Stimulated activated CD4-positive, alpha-beta T cell treated with anti-CD3 and anti-CD28 coated beads, Interleukin-15, amount 100 ng/mL, for 24 hours (primary cell): ENCODE measurements at places on chromosomes 7 and 10.

DNA sequence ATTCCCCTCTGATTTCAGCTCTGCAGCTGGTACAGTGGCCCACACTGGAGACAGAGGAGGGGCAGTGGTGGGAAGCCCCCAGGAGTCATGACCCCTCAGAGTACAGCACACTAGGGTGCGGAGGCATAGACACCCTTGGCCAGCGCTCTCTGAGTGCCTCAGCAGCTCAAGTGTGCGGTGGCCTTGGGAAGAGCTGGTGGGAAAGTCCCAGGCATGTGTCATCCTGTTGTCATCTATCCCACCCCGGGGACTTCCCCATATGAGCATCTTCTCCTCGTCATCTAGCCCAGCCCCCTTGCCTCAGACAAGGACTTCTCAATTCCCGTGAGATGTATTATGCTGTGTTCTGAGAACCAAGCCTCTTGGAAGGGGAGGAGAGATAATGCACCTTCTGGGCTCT lies 15.6 kb upstream of the PPIF start:
- peak; percentile 92 for DNase-seq

DNA sequence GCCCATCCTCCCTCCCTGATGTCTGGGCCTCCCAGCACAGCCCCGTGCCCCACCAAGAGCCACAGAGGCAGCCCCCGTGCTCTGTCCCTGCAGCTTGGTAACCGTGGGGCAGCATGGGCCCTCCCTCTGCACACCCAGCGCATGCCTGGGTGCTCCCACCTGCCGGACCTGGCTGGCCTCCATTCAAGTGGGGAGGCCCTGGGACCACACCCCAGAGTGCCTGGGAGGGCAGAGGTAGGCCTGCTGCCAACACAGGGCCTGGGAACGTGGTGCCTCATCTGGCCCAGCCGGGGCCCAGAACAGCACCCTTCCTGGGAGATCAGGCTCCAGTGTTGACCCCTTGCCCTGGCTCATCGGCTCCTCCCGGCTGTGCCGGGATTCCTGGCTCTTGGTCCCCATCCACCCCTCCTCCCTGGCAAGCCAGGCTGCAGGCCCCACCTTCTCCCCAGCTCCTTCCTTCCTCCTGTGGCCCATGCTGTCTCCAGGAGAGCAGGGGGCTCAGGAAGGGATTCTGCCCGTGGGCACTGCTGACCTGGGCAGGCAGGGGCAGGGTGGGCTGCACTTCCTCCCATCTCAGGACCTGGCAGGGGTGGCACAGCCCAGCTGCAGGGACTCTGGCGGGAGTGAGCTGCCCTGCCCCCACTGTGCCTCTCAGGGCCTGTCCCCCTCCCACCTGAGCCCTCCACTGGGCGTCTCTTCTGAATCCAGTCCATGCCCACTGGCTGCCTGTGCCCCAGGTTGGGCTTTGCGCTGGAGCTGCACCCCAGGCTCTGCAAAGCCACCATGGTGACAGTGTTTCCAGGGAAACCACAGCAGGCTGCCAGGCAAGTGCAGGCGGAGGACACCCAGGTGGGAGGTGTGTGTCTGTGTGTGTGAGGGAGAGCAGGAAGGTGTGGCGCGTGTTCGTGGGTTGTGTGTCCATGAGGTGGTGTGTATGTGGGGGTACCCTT lies 32.6 kb downstream of the PWWP2B start:
- DNase-seq = no peak

DNA sequence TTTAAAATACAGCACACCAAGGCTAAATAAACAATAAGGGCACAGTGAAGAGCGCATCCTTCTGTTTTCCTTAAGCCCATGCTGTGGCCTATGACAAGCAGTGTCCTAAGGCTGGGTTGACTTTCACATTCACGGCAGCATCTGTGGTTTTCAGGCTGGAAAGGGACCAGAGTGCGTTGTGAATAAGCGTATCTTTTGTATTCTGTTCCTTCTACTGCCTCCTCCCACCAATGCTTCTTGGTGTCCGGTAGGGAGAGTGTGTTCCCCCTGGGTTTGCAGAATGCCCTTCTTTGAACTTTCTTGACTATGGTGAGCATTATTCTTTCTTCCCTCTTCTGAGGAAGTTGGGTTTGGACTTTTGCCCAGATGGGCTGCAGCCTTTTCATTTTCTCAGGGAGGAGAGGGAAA lies 73.6 kb downstream of the ABCA13 start:
- DNase-seq = no peak

GRCh38 chr7:30142710-30143109 lies 7.9 kb downstream of the MTURN start:
- DNase-seq = no peak

- no peak for DNase-seq
These were observed 673.7 kb downstream of the MAGI2 start for GRCh38 chr7:78779788-78780187.

GRCh38 chr7:124444696-124445480 lies 320.7 kb downstream of the GPR37 start:
- DNase-seq = no peak

DNA sequence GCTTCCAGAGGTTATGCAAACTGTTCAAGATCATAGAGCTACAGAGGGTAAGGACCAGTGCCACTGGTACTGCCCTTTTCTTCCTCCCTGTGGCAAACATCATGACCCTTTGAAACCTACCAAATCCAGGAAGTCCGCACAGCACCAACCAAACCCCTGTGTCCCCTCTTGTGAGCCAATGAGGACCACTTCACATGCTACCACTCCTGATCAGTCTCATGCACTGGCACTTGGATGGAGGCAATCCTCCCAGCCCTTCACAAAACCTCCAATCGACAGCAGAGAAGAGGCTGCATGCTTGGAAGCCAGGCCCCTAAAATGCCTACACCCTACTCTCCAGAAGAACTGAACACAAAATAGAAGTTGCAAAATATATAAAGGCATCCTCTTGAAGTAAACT lies 248.0 kb downstream of the TNS3 start:
- DNase-seq = no peak

GRCh38 chr10:133465191-133465949 lies 11.6 kb downstream of the SCART1 start:
- DNase-seq = no peak

GRCh38 chr7:96244244-96244991 lies 77.5 kb downstream of the SLC25A13 start:
- no peak for DNase-seq

GRCh38 chr7:2314209-2314955 lies at the start of gene SNX8:
Gene SNX8, minus strand, starts transcription at chr7:2314441. Its CDS starts 20 bp downstream, at chr7:2314421.
- peak; percentile 95 for DNase-seq

DNA sequence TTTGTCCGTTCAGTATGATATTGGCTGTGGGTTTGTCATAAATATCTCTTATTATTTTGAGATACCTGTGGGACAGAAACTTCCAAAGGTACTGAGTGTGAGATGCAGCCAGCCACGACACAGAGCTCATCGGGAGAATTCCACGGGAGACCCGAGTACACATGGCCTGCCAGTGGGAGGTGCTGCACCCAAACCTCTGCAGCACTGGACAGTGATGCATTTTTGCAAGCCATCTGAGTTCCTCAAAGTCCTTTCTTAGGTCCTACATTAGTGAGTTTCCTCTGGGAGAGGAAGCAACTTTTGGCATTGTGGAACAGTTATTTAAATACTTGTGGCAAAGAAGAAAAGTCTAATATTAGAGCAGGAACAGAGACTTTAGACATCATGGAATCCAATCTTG lies 77.5 kb downstream of the ARID5B start:
- DNase-seq = no peak

- no peak for DNase-seq
These were observed 63.5 kb downstream of the PRKAG2 start for GRCh38 chr7:151813445-151813844.
